PC-9 (cell line): ENCODE measurements at places on chromosomes 6 and 20. TPM values are rescaled to one million over a fixed set of nuclear protein-coding genes. Genes with fewer than 3 reads are reported as not detected.

The CCDC167 gene
- 29.4 and 33.5 TPM in 2 replicates for total RNA-seq

The PLG gene
- not detected in 2 replicates for total RNA-seq

The TDP2 gene
- total RNA-seq: 83.0 and 95.8 TPM in 2 replicates

The THBS2 gene
- not detected in 2 replicates for total RNA-seq

The COL10A1 gene
- total RNA-seq: not detected in 2 replicates

The HLA-G gene
- 0.38 and 0.50 TPM in 2 replicates for total RNA-seq

The BTN1A1 gene
- total RNA-seq: not detected in 2 replicates

The VGLL2 gene
- not detected in 2 replicates for total RNA-seq

The CBLN4 gene
- not detected in 2 replicates for total RNA-seq

The CGAS gene
- total RNA-seq: 25.5 and 26.1 TPM in 2 replicates

The SLC35D3 gene
- total RNA-seq: not detected in 2 replicates
